ENCODE measurements at places on chromosomes 7 and 10.

GRCh38 chr7:120170834-120171233, 102.1 kb upstream of the KCND2 start:
- peak; percentile 56 for DNase-seq

GRCh38 chr7:147571436-147572185, 1019.0 kb upstream of the C7orf33 start:
- no peak for DNase-seq

DNA sequence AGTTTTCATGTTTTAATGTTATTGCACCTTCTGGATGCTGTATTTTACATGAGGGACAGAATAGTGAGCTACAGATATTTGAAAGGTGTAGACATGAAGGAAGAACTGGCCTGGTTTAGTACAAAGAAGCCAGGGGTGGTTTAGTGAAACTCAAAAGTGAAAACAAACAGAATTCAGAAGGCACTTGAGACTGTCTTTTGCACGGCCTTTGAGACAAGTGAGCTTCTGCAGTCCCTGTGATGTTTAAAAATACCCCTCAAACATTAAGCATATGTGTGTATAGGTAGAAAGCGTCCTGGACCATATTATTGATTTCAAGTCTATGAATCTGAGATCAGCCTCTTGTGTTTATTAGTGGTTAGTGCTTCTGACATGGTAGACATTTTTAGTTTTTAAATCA, 118.9 kb downstream of the CDK14 start:
- no peak for DNase-seq

- no peak for DNase-seq
These were observed 59.9 kb downstream of the ADARB2 start for GRCh38 chr10:1677307-1677939.

DNA sequence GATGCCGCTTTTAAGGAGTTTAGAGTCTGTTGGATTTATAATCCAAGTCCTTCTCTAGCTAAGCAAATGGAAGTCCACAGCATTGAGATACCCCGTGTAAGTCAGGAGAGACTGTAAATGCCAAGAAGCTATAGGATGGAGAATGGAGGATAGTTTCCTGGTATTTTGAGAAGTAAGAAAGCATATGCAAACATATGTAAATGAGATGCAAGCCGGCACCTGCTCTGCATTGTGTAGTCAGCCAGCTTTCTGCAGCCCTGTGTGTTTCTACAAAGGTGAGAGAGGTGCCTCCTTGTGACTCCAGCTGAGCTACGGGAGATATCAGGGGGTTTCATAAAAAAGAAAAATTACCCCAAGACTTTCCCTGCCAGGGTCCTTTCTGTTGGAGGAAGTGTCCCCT, 176.3 kb downstream of the RPS24 start:
- no peak for DNase-seq

GRCh38 chr7:152176797-152177196, 151.3 kb downstream of the GALNT11 start:
- DNase-seq = no peak

GRCh38 chr10:58335306-58336005, 650 bp downstream of the UBE2D1 start:
- DNase-seq = peak; percentile 87

GRCh38 chr7:17687361-17687760, 252.9 kb downstream of the SNX13 start:
- no peak for DNase-seq

- no peak for DNase-seq
These were observed 53.4 kb downstream of the PPP1R3C start for GRCh38 chr10:91579329-91579985.

- DNase-seq = no peak
These were observed 355.6 kb downstream of the RNLS start for GRCh38 chr10:88227342-88228018.

DNA sequence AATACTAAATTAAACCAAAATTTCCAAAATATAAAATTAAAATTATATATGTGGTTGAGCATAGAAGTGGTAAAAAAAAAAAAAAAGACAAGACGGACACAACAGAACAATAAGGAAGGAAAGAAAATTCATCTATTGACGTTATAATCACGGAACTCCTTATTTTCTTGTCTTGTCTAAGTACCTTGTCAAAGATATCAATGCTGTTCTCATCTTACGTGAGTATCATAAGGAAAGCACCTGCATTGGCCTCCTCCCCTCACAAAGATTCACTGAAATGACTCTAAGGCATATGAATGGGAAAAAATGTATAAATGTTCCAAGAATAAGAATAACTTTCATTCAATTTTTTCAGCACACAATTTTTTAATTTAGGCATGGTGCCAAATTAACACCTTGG, 135.4 kb downstream of the PPP1R3A start:
- no peak for DNase-seq

- no peak for DNase-seq
These were observed 13.5 kb downstream of the SLK start for GRCh38 chr10:103980288-103980906.

GRCh38 chr10:27713941-27714340, 31.7 kb downstream of the MKX start:
- DNase-seq = peak; percentile 8

- DNase-seq = no peak
These were observed 45.6 kb downstream of the SMURF1 start for GRCh38 chr7:99098286-99098823.

DNA sequence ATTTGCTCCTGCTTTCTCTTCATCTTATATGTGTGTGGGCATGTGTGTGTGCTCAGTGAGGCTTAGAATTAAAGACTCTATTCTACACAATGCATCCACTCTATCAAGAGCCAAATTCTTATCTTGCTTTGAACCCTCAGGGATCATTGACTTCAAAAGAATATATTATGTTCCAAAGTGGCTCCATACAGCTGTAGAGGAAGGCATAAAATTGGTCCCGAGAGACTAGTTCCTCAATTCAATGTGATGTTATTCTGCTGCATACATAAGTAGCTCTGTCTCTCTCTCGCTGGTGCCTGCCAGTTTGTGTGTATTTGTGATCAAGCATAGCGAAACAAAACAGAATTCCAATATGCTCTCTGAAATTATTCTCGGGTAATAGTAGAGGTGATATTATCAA, 997.9 kb upstream of the POT1 start:
- DNase-seq = no peak

- DNase-seq = no peak
These were observed 2.0 kb downstream of the WDR91 start for GRCh38 chr7:135209225-135209834.

DNA sequence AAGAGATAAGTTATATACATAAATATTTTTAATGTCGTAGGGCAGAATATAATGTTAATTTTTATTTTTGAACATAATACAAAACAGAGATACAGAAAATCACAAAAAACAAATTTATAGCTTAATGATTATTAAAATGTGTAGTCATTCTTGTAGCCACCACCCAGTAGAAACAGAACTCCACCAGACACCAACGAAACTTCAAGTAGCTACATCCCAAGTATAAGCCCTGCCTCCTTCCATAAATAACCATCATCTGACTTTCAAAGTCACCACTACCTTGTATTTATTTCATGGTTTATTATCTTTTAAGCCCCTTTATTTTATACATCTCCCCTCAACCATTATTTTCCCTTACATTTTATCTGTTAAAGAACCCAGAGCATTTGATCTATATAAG, 111.9 kb upstream of the ZWINT start:
- DNase-seq = no peak

DNA sequence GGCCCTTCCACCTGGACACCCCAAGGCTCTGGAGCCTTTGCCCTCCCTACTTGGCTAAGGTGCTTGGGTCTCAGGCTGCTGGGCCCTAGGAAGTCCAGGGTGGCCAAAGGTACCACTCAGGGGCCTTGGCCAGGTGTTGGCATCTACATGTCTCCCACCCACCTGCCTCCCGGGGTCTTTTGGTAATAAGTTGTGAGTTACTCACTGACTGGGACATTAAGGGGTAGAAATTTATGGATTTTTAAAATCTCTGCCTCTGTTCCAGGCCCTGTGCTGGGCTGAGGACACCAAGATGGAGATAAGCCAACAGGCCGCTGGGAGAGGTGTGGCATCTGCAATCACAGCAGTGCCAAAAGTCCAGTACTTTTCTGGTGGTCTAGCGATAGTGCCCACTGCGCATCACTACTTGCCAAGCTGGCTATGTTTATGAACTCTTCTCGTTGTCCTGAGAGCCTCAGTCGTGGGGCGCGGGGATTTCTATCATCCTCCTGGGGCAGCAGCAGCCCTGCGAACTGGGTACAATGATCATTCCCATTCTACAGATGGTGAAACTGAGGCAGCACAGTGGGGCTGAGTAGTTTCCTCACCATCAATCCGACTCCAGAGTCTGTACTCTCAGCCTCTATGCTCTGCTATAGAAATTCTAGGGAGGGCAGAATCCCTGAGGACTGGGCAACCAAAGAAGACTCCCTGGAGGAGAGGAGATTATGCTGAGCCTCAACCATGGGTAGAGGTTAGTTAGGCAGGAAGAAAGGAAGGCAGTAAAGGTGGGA, 36.2 kb downstream of the TBATA start:
- no peak for DNase-seq

DNA sequence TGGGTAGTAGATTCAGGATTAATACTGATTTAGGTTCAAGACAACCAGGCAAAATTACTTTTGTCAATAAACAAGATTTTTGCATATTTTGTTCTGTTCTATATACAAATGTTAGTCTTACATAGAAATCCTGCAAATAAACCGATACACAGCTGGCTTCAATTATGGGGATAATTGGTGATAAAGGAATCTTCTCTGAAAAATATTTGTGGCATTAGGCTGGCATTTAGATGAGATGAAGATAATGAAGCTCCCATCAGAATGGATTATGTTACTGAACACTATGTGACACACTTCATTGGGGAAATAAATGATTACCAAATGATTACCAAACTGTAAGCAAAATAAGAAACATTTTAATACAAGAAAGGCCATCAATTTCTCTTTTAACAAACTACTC, 65.8 kb downstream of the NT5C2 start:
- DNase-seq = no peak

DNA sequence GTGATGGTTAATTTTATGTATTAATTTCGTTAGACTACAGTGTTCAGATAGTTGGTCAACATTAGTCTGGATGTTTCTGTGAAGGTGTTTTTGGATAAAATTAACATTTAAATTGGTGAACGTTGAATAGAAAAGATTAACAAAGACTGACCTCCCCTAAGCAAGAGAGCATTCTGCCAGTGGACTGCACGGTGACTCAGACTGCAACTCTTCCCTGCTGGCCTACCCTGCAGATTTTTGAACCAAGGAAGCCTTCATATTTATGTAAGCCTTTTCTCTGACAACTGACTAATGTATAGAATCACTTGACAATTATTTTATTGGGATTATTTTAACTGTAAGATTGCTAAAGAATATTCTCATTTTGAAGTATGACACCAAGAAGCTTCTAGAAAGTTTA, 7.9 kb upstream of the ZNF248 start:
- DNase-seq = no peak

- DNase-seq = no peak
These were observed 45.0 kb upstream of the LRRTM3 start for GRCh38 chr10:66880826-66881225.

All from bronchial epithelial cell (primary cell).